ENCODE measurements at places on chromosomes 13 and 19. TPM values are rescaled to one million over a fixed set of nuclear protein-coding genes. Genes with fewer than 3 reads are reported as not detected.

The LYL1 gene
- 4.9 TPM for total RNA-seq

DNA sequence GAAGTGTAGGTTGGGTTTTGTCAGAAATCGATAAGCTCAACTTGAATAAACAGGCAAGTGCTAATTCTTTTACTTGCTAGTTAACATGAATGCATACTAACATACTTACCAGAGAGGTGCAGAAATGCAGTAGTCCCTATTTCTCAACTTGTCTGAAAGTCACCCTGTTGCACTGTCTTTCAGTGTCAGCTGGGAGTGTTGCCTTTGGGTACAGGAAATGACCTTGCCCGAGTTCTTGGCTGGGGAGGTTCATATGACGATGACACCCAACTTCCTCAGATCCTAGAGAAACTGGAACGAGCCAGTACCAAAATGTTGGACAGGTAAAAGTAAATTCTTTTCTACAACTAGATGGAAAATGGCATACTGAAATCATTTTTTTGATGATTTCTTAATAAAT, 103.5 kb upstream of the AKAP11 start:
- no peak for DNase-seq
- H3K4me3 ChIP-seq = no peak overlapping the region
- H3K27ac ChIP-seq = no peak overlapping the region

- H3K4me3 ChIP-seq = no peak overlapping the region
- no peak for DNase-seq
- no peaks in the 10 kb centered on the region for H3K27me3 ChIP-seq
- H3K36me3 ChIP-seq = no peaks in the 10 kb centered on the region
Observed at GRCh38 chr19:31761281-31761913, 412.2 kb upstream of the TSHZ3 start.

- H3K27me3 ChIP-seq = peaks cover 6% of the 10 kb centered on the region
- H3K27ac ChIP-seq = no peak overlapping the region
- no peak overlapping the region for H3K4me3 ChIP-seq
- H3K36me3 ChIP-seq = no peaks in the 10 kb centered on the region
- no peak for DNase-seq
Observed at GRCh38 chr13:76778853-76779252, 107.4 kb downstream of the KCTD12 start.

Measured in HFFc6 (cell line).